ENCODE measurements at places on chromosomes 3 and 15.

DNA sequence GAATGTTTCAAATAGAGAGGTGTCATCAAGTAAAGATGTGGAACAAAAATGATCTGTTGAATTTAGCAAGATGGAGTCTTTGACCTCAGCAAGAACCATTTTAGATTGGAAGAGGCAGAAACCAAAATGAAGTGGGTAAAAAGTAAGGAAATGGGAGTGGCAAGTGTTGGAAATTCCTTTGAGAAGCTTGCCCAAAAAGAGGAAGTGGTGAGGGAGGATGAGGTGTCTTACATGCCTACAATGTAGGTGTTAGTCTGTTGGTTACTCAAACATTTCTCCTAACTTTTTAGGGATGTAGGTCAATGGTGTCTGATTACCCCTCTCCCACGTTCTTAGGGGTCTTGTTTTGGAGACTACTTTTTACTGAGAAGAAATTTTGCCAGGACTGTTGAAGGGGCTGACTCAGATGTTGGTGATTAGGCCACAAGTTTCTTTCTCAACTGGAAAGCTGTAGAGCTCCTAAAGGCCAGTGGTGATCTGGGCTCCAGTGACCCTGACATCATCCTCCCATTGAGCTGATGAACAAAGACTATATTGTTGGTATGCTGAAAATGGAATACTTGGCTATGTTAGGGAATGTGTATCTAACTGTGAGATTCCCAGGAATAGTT, 5.1 kb downstream of the PPP2R3A start:
- DNase-seq: peak; percentile 54

- DNase-seq: no peak
Observed at GRCh38 chr15:71883447-71883846, 73.1 kb downstream of the NR2E3 start.

- no peak for DNase-seq
Observed at GRCh38 chr15:67836134-67836455, 3.8 kb downstream of the RNU6-1 start.

- DNase-seq: no peak
Observed at GRCh38 chr3:170431054-170431453, 12.4 kb downstream of the CLDN11 start.

DNA sequence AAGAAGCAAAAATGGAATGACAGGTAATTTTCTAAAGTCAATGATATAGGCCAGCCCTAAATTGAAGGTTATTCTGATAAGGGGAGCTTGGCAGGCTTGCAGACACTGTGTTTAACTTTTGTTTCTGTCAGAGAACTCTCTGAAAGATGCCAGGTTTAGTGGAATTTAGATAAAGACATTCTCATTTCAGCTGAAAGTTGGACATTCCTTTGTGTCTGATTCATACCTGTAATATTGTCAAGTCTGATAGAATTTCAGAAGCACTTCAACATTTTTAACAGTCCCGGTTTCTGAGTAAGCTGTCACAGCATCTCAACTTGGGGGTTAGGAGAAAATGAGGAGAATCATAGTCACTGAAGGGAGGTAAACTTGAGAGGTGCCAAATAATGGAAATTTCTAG, 84.0 kb downstream of the DIPK2A start:
- DNase-seq: peak; percentile 67

GRCh38 chr3:149879872-149880271, 66.9 kb downstream of the RNF13 start:
- peak; percentile 62 for DNase-seq

DNA sequence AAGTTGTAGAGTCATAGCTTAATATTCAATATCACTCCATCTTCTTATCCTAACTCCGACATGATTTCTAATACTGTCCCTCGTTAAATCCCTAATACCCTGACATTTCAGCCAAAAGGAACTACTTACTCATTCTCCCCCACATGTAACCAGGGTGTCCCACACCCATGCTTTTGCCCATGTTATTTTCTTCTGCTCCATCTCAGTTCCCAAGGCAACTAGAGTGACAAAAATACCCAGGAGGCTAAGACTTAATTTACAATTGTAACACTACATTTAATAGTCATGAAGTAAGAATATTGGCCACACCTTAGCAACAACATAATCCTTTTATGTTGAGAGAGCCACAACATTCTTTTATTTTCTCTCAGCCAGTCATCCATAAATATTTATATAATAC, 248.5 kb upstream of the TGFBR2 start:
- peak; percentile 61 for DNase-seq

- no peak for DNase-seq
Observed at GRCh38 chr15:44275150-44275830, 13.2 kb upstream of the GOLM2 start.

GRCh38 chr3:68699541-68699940, 232.8 kb downstream of the TAFA4 start:
- DNase-seq: no peak

DNA sequence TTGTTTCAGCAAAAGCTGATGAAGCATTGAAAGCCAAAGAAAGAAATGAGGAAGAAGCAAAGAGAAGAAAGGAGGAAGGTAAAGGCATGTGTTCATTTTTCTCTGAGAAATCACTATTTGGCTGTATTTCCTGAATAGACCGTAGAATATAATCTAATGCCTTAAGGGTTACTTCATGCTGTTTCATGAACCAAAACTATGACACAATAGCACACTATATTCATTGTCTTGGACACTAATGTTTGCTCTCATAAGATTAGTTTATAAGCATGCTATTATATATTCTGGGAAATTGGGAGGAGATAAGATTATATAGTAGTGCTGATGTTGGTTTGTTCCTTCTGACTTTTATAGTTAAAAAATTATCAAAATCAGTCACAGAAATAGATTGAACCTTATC, 110.1 kb upstream of the MLF1 start:
- no peak for DNase-seq

DNA sequence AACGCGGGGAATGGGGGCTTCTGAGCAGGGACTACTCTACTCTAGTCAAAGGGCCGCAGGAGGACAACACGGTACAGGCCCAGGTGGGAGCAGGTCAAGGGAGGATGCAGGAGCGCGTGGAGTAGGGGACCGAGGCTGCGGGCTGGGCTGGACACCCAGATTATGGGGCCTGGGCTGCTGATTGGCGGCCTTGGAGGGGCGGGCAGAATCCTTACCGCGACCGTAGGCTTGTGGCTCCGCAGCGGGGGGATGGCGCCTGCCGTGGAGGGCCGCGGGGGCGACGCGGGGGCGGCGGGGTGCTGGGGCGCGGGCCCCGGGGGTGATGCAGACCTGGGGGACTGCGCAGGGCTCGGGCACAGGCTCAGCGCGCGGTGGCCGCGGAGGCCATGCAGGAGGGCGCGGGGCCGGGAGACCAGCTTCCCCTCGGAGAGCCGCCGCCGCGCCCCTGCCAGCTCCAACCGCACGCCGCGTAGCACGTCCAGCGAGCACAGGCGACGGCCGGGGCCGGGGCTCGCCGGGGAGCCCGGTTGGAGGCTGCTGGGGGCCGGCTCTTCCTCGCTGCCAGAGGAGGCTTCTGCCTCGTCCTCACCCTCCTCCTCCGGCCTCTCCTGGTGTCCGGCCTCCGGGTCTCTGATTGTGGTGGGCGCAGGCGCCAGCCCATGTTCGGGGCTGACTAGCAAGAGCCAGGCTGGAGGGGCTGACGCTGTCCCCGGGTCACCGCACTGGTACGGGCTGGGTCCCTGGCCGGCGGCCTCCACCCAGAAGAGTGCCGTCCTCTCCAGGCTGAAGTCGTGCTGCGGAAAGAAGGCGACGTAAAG, 12.9 kb downstream of the UBAP1L start:
- no peak for DNase-seq
